ENCODE measurements at places on chromosomes 3 and 15. TPM values are rescaled to one million over a fixed set of nuclear protein-coding genes. Genes with fewer than 3 reads are reported as not detected.

COL8A1 gene
- total RNA-seq: 0.20 TPM

DNA sequence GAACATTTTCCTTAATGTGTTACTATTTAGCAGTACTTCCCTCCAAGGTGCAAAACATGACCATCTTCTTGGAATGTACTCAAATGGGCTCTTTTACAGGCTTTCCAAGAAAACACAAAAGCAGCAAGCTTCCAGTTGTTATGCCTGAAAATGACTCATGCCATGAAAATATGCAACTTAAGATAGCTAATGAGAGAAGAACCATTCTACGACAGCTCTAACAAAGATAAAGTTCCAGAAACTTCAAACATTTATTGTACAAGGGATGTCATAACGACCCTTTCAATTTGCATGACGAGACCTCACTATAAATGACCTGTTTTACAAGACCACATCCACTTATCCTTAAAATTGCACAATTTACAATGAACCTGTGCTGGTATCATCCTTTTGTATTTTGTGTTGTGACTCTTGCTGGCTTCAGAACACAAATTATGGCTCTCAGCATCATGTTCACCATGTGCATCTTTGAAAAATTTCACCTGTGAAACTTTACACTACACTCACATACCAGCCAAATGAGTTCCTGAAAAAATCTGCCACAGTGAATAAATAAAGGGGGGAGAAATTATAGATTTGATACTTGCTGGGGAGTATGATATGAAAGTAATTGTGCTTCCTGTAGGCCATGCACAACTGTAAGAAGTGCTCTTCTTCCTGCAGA, 433.7 kb downstream of the MAGI1 start:
- H3K4me3 ChIP-seq: no peak overlapping the region
- no peaks in the 10 kb centered on the region for H3K4me1 ChIP-seq
- no peak for DNase-seq
- H3K27me3 ChIP-seq: no peaks in the 10 kb centered on the region
- no peak overlapping the region for H3K27ac ChIP-seq
- no peaks in the 10 kb centered on the region for H3K36me3 ChIP-seq

- H3K4me3 ChIP-seq: no peak overlapping the region
- no peaks in the 10 kb centered on the region for H3K4me1 ChIP-seq
- no peak for DNase-seq
- no peak overlapping the region for H3K27ac ChIP-seq
- peaks cover 2% of the 10 kb centered on the region for H3K27me3 ChIP-seq
Measured at GRCh38 chr3:100776746-100777145, 67.5 kb downstream of the TFG start.

DNA sequence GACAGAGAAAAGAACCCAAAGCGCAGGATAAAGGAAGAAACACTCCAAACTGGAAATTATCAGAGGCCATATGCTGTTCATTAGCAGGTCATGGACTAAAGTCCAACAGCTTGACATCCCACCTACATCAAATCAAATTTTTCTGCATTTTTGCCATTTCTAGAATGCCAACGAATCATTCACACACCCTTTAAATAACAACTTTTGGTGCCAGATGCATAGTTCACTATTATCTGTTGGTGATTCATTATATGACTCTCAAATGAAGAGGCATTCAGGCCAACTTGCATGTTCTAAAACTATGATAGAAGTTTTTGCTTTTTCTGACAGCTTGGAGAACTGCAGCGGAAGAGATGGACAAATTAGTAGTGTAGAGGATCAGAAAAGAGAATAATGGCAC, 529.8 kb upstream of the NAALADL2 start:
- no peaks in the 10 kb centered on the region for H3K36me3 ChIP-seq
- H3K4me1 ChIP-seq: no peaks in the 10 kb centered on the region
- H3K27me3 ChIP-seq: no peaks in the 10 kb centered on the region
- no peak overlapping the region for H3K4me3 ChIP-seq
- H3K27ac ChIP-seq: no peak overlapping the region

DNA sequence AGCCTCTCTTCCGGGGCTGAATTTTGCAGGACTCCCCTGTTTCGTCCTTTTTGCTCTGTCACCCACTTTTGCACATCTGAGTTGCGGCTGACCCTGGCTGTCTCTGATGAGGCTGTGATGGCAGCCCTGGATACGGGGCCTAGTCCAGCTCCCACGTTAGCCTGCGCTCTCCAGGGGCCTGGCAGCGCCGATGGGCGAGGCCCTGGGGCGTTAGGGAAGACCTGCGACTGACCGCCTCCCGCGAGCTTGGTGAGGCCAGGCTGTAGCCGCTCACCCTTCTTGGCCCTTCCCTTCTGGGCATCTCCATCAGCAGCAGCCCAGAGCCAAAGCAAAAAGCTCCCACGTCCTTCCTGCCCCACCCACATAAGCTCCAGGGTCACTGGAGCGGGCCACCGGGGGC, 85.2 kb downstream of the FBLN2 start:
- H3K4me3 ChIP-seq: no peak overlapping the region
- H3K27me3 ChIP-seq: no peaks in the 10 kb centered on the region
- no peak for DNase-seq
- no peaks in the 10 kb centered on the region for H3K4me1 ChIP-seq
- no peaks in the 10 kb centered on the region for H3K36me3 ChIP-seq

DNA sequence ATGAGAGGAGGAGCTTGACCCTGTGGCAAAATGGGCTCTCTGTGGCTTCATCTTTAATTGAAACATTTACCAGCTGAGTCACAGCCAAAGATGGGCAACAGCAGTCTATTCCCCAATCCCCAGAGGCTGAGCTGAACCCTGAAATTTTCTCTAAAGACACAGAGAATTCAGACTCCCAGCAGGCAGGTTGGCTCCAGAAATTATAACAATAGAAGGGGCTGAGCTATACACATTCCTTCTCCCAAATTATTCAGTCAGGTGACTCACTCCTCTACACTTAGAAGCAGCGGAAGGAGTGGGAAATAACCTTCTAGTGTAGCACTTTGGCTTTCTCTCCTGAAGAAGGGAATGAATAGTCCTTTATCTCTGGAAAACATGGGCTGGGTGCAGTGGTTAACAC, 264.3 kb upstream of the ARHGEF26 start:
- DNase-seq: no peak
- H3K36me3 ChIP-seq: no peaks in the 10 kb centered on the region
- no peak overlapping the region for H3K4me3 ChIP-seq
- H3K4me1 ChIP-seq: no peaks in the 10 kb centered on the region
- no peaks in the 10 kb centered on the region for H3K27me3 ChIP-seq

DNA sequence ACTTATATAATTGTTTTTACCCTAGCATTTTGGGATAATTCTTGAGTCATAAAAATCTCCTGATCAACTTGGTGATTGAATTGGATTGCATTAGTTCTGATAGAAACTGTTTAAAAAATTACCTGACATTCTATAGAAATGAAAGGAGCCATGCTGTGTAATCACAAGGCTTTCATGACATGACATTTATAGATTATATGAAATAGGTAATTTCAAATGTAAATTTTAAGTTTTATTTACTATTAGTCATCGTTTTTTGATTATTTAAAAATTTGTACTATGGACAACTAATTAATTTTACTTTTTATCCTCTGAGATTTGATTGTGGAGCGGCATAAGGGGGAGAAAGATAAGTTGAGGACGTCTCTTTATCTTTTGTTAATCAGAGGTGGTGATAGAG, 12.3 kb upstream of the CHD2 start:
- no peak overlapping the region for H3K27ac ChIP-seq
- H3K27me3 ChIP-seq: no peaks in the 10 kb centered on the region
- no peak for DNase-seq
- H3K4me1 ChIP-seq: peaks cover 60% of the 10 kb centered on the region

Measured in activated B cell treated with CpG ODN at 0.5 μM for 24 hours (primary cell).